Aorta (tissue), 5 donors: ENCODE measurements at places on chromosomes 16 and 17. TPM values are rescaled to one million over a fixed set of nuclear protein-coding genes. Genes with fewer than 3 reads are reported as not detected.

The KLHL10 gene
- 0.36 TPM for total RNA-seq

The PYDC1 gene
- total RNA-seq, result not detected

- H3K27ac ChIP-seq, result peak overlapping the region; percentile 92
- H3K4me1 ChIP-seq, result no peaks in the 10 kb centered on the region
- no peaks in the 10 kb centered on the region for H3K36me3 ChIP-seq
- DNase-seq, result no peak
These were observed 21.2 kb downstream of the CDC42EP4 start for GRCh38 chr17:73290399-73291259.

- H3K4me3 ChIP-seq, result no peak overlapping the region
- DNase-seq, result no peak
- H3K36me3 ChIP-seq, result no peaks in the 10 kb centered on the region
- H3K4me1 ChIP-seq, result no peaks in the 10 kb centered on the region
These were observed 56.4 kb downstream of the BRIP1 start for GRCh38 chr17:61806936-61807335.

DNA sequence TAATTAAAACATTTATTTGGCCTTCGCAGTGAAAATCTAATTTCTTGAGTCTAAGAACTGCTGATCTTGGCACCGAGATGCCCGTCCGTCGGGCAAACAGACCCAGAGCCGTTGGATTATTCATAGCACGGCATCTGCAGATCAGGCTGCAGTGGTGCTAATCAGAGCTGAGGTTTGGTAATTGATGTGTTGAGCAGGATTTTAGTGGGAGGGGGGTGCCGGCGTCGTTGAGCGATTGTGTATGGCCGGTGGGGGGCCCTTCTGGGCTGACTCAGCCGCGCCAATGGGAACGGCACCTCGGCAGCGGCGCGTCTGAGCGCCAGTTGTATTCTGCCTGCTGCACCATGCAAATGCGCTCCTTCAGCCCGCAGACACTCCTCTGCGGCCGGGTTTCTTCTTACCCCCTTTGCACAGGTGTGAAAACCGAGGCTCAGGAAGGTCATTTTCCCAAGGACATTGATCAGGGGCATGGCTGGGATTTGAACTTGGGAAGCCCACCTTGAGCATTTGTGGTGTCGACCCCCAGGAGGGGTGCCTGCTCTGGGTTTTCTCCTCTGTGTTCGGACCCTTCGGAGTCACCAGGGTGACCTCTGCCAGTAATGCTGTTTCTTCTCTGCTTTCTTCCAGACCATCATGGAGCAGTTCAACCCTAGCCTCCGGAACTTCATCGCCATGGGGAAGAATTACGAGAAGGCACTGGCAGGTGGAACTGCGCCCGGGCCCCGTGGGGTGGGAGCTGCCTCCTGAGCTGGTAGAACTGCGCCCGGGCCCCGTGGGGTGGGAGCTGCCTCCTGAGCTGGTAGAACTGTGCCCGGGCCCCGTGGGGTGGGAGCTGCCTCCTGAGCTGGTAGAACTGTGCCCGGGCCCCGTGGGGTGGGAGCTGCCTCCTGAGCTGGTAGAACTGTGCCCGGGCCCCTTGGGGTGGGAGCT, 18.4 kb downstream of the BAIAP2 start:
- DNase-seq, result no peak
- H3K36me3 ChIP-seq, result no peaks in the 10 kb centered on the region
- H3K27me3 ChIP-seq, result no peaks in the 10 kb centered on the region
- H3K4me3 ChIP-seq, result no peak overlapping the region
- H3K27ac ChIP-seq, result no peak overlapping the region

DNA sequence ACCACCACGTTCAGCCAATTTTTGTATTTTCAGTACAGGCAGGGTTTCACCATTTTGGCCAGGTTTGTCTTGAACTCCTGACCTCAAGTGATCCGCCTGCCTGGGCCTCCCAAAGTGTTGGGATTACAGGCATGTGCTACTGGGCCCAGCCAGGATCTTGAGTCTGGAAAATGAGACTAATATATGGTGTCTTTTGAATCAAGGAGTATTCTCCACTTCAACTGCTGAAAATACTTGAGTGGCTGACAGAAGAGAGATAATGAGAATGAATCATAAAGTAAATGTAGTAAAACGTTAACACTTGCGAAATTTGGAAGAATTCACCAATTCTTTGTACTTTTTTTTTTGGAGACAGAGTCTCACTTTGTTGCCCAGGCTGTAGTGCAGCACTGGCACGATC, 16.6 kb downstream of the SMYD4 start:
- H3K27ac ChIP-seq, result no peak overlapping the region
- no peaks in the 10 kb centered on the region for H3K27me3 ChIP-seq
- DNase-seq, result no peak
- H3K4me3 ChIP-seq, result no peak overlapping the region
- no peaks in the 10 kb centered on the region for H3K4me1 ChIP-seq
